Activated B cell treated with CpG ODN at 0.5 μM for 24 hours (primary cell): ENCODE measurements at places on chromosomes 13 and 19. TPM values are rescaled to one million over a fixed set of nuclear protein-coding genes. Genes with fewer than 3 reads are reported as not detected.

Gene MPND
- 25.2 and 29.8 TPM in 2 replicates for total RNA-seq

Gene ZNF534
- total RNA-seq = 0.16 TPM in 1 of 2 replicates, not detected in the other

Gene NEK3
- total RNA-seq = 9.1 and 12.0 TPM in 2 replicates

Gene ATXN8OS
- not detected in 2 replicates for total RNA-seq

Gene PRTN3
- not detected in 2 replicates for total RNA-seq

Gene ZNF490
- total RNA-seq = 15.6 TPM in 2 replicates

Gene FXYD1
- 1.1 TPM in 2 replicates for total RNA-seq

Gene MIA
- total RNA-seq = 1.1 and 1.4 TPM in 2 replicates

Gene C19orf38
- total RNA-seq = 0.62 and 1.0 TPM in 2 replicates

Gene ALDH16A1
- 61.4 and 61.6 TPM in 2 replicates for total RNA-seq

Gene AMER2
- total RNA-seq = not detected in 2 replicates

Gene PPP1R37
- 18.8 and 27.2 TPM in 2 replicates for total RNA-seq

Gene SERPINE3
- not detected in 2 replicates for total RNA-seq

Gene FCAR
- 0.20 TPM in 1 of 2 replicates, not detected in the other for total RNA-seq

Gene SPACA4
- not detected in 2 replicates for total RNA-seq

Gene TUBGCP3
- 47.9 and 57.4 TPM in 2 replicates for total RNA-seq

Gene CD37
- total RNA-seq = 1,587 and 1,688 TPM in 2 replicates

Gene PIH1D1
- 110 and 111 TPM in 2 replicates for total RNA-seq

Gene TJP3
- total RNA-seq = 0.86 and 1.7 TPM in 2 replicates

Gene ZNF667
- total RNA-seq = 2.0 and 2.6 TPM in 2 replicates

Gene C3
- total RNA-seq = 0.44 and 0.53 TPM in 2 replicates

Gene PLIN4
- not detected in 2 replicates for total RNA-seq

Gene KCTD12
- total RNA-seq = 4.5 and 5.5 TPM in 2 replicates

Gene PRR19
- total RNA-seq = 0.20 and 0.33 TPM in 2 replicates

Gene FLT3LG
- total RNA-seq = 15.4 and 17.7 TPM in 2 replicates

Gene IRGC
- total RNA-seq = not detected in 2 replicates

Gene LCP1
- total RNA-seq = 948 and 977 TPM in 2 replicates

Gene VSTM2B
- not detected in 2 replicates for total RNA-seq

Gene CGB7
- not detected in 2 replicates for total RNA-seq

Gene ZNF229
- 3.1 and 3.7 TPM in 2 replicates for total RNA-seq

Gene SDHAF1
- 20.3 and 21.9 TPM in 2 replicates for total RNA-seq

Gene ZNF177
- 1.3 and 1.4 TPM in 2 replicates for total RNA-seq

Gene FGF21
- total RNA-seq = not detected in 2 replicates

Gene ZNF763
- total RNA-seq = 9.8 and 10.0 TPM in 2 replicates
